ENCODE measurements at places on chromosomes 4 and X.

- DNase-seq: no peak
Measured at GRCh38 chr4:41590591-41590990, 52.6 kb downstream of the LIMCH1 start.

DNA sequence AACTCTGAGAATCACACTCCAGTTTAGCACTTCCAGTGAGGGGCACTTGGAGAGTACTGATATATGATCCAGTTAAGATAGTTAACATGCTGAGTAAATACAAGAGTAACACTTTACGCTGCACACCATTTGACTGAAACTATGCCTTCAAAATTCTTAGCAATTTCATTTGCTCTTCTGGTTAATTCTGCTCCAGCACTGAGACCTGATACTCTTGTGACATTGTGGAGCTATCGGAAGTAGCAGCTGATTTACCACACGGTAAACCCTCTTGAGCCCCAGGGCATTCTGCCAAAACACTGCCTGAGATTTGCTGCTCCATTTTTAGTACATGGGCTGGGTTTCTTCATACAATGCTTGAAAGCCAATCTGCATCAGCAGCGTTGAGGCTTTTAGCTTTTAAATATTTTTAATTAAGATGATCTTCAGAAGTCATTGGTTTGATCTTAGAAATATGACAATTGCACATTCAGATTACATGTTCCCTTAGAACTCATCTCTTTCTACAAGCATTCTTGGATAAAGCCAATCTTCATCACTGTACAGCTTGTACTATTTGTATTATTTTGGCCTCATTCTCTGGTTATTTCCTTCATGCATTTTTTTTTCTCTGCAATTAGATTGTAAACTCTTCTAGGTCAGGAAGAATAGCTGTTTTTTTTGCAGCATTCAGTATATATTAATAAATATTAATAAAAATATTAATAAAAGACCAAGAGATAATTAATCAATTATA, 67.8 kb upstream of the ETNPPL start:
- no peak for DNase-seq

DNA sequence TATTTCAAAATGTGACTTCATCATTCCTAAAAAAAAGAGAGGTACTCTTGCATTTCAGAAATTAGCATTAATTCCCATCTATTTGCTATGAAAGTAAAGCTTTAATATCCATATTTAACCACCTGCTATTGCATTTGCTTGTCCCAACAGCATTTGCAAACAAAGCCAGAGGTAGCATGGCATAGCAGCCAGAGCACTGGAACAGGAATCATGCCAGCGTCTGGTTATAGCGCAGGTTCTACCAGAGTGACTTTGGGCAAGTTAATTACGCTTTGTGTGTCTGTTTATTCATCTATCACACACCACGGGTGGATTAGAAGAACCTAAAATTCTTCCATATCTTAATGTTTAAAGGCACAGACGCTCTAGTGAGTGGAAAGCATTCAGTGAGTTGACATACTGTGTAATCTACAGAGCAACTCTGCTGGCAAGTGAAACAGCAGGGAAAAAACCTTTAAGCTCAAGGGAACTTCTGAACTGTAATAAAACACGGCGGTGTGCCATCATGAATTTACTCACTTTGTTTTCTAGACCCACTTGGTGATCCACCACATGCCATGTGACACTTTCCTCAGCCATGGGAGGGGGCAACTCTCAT, 76.6 kb upstream of the QRFPR start:
- no peak for DNase-seq

GRCh38 chrX:20383477-20383876, 116.8 kb upstream of the RPS6KA3 start:
- no peak for DNase-seq

- DNase-seq: no peak
Measured at GRCh38 chrX:17608888-17609287, 128.4 kb upstream of the SCML1 start.

DNA sequence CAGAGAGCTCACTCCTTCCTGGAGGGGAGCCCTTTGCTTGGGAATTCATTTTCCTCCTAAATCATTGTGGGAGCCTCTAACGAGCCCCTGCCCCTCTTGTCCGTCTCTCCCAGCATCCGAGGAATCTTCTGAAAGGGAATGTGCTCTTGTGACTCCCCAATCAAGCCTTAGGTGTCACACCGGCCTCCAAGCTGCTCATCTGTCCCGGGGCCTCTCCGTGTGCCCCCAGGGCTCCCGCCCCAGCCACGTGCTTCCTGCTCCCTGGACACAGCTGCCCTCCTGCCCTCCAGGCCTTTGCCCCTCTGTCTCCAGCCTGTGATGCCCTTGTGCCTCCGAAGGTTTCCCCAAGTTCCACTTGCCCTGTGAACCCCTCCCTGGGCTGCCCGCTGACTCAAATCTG, 239.8 kb downstream of the AFAP1 start:
- DNase-seq: no peak

- no peak for DNase-seq
Measured at GRCh38 chr4:165994701-165995100, 121.7 kb downstream of the TLL1 start.

- DNase-seq: no peak
Measured at GRCh38 chr4:157165935-157166610, 54.5 kb upstream of the GRIA2 start.

- DNase-seq: no peak
Measured at GRCh38 chr4:165115301-165115700, 2.6 kb upstream of the TMEM192 start.

DNA sequence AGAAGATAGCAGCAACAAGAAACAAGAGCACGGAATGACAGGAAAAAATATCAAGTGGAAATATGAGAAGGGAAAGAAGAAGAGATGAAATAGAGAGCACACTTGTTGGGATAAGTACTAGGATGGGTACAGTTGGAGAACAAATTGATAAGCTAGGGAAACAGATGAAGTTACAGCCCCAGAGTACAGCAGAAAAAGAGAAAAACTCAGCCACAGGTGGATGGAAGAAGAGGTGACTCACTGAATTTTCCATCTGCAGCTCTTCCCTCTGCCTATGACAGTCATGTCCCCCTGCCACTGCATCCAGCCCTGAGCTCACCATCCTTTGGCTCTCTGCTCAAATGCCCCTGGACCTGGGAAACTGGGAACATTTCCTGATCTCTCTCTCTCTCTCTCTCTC, 209.0 kb downstream of the BCOR start:
- no peak for DNase-seq

- no peak for DNase-seq
Measured at GRCh38 chr4:149549911-149550310, 265.7 kb downstream of the IQCM start.

DNA sequence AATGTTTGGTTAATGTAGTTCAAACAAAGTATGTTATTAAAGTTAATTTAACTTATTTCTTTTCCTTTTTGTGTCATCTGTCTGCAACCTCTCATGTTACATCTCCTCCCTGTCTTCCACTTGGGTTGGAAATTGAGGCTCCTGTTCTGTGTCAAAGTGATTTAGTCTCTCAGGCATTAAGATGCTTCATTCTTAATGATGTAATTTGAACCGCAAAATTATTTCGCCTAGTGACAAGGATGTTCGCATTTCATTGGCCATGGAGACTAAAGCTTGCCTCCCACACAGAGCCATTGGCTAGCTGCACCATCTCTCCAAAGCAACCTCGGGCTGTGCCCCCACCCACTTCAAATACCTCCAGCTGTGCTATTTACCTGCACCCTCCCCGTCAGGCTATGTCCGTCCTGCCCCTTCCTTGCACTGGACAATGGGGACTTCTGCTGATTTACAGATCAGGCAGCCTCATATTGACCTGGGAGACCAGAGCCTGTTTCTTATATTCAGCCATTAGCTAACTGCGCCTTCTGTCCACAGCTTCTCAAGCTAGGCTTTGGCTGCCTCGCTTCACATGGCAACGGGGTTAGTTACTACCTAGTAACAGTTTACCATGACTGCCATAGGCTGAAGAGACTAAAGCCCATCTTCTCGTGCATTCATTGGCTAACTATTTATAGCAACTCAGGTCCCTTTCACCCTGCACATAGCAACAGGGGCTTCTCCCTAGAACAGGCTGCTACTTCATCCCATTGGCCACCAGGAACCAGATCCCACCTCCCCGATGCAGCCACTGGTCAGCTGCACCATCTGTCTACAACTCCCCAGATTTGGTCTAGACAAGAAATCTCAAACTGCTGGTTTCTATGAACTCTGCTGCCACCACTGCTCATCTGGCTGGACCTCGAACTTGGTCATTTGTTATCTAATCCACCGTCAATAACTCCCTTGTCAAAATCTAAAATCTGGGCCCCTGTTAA, 8.6 kb upstream of the ZNF157 start:
- peak; percentile 96 for DNase-seq

DNA sequence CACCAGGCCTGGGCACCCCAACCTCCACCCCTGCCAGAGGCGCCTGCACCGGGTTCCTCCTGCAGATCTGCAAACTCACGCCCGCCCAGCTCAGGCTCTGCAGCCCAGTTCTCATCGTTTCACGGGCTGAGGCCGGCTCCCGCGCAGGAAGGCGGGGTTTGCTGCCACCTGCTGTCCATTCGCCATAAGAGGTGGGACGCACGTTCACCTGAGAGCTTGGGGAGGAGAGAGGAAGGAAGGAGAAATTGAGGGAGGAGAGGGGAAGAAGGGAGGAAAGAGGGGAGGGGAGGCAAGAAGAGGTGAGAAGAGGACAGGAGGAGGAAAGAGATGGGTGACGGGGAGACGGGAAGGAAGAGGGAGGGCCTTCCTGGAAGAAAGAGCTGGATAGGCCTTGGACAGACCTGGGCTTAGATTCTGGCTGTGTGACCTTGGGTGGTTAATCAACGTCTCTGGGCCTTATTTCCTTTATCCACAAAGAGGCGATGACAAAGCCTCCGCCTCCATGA, 114.5 kb downstream of the ADRA2C start:
- DNase-seq: peak; percentile 65

DNA sequence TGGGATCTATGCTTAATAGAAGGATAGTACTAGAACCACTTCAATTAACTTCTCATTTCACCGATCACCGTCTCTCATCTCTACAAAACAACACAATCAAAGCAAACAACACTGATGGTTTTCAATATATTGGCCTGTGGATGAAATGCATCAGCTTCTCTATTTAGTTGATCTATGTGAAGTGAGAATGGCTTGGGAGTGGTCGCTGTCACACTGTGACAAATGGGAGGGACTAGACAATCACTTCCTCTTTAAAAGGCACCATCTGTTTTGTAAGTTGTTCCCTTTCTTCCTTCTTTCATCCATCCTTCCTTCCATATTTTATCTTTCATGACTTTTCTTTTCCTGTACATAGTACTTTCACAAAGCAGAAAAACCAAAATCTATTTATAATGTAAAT, 23.9 kb upstream of the NWD2 start:
- no peak for DNase-seq

GRCh38 chrX:9465380-9466123, 694 bp downstream of the TBL1X start:
- DNase-seq: no peak

GRCh38 chr4:55546756-55547465, at the start of gene CLOCK:
CLOCK (minus strand) TSS chr4:55546909; CDS start chr4:55482785, 64,124 bp downstream.
- DNase-seq: peak; percentile 87

DNA sequence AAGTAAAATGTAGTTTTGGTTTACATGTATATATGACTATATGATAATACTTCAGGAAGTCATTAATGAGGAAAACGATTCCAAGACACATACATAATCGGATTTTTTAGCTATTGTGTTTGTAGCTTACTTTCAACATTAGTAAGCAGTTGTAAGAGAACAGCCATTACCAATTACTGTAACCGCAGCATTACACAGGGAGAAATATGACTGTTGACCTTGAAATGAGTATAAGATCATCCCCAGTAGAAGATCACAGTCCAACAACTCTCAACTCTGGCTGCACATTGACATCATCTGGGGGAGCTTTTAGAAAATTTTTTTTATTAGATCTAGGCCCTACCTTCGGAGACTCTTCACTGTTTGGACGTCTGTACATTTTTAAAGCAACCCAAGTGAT, 762.0 kb upstream of the MAGEB2 start:
- no peak for DNase-seq

DNA sequence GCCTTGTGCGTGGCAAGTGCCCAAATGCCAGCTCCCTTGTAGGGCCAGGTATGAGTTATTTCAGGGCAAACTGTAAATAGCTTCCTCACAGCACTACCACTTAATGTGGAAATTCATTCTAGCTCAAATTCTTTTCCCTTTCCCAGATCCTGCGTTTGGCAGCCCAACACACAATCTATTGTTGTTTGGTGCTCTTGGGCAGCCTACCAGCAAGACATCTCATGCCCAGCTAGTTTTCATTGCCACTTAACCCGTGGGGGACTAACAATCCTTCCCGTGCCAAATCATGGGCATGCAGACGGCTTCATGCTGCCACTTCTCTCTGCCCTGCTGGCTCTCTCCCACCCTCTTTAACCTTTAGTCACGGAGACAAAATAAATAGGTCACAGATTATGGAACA, 454.2 kb downstream of the GRIA2 start:
- DNase-seq: no peak

- no peak for DNase-seq
Measured at GRCh38 chr4:153623491-153623890, 60.6 kb upstream of the TLR2 start.

DNA sequence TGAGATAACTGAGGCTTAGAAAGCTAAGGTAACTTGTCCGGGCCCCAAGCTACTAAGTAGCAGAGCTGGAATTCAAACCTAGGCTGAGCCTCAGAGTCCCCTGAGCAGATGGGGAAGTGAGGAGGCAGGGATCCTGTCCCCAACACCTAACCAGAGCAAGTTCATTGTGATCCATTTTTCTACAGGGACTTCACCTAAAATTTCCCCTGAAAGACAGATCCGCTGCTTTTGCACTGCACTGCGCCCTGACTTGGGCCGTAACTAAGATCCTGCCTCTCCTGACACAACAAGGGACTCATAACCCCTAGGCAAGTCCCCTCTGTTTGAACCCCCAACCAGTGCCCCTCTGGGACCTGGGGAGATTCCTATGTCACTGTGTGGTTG, 25.6 kb upstream of the MTM1 start:
- no peak for DNase-seq

- no peak for DNase-seq
Measured at GRCh38 chrX:49176421-49177326, 5.0 kb downstream of the PLP2 start.

DNA sequence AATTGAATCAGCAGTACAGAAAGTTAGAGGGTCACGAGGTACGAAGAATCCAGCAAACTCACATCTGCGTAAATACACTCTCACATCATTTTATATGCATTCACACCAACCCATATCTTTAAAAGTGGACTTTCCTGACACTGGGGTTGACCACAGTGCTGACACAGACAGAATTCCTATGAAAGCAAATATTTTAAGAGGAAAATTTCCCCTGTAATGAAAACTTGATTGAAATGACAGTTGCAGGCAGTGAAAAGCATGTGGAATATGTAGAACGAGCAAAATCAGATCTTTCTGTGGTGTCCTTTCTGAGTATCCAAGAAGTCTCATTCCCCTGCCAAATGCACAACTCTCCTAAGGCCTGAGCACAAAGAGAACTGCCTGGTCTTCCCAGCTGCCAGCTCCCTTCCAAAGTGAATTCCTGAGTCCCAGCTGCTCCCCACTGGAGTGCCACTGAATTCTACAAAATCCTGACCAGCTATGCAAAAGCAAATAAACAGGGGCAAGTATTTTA, 50.5 kb upstream of the FAM9C start:
- no peak for DNase-seq

GRCh38 chrX:41722816-41723618, 964 bp upstream of the GPR82 start:
- no peak for DNase-seq

GRCh38 chrX:39969099-39969818, 128.5 kb downstream of the BCOR start:
- peak; percentile 57 for DNase-seq

Data from NCI-H526 treated with DMSO at 0.1 percent for 48 hours (cell line).